Activated CD4-positive, alpha-beta T cell treated with anti-CD3 and anti-CD28 coated beads, Interleukin-2, amount 50 U/mL, for 1 hour (primary cell): ENCODE measurements at places on chromosomes 3 and 15.

DNA sequence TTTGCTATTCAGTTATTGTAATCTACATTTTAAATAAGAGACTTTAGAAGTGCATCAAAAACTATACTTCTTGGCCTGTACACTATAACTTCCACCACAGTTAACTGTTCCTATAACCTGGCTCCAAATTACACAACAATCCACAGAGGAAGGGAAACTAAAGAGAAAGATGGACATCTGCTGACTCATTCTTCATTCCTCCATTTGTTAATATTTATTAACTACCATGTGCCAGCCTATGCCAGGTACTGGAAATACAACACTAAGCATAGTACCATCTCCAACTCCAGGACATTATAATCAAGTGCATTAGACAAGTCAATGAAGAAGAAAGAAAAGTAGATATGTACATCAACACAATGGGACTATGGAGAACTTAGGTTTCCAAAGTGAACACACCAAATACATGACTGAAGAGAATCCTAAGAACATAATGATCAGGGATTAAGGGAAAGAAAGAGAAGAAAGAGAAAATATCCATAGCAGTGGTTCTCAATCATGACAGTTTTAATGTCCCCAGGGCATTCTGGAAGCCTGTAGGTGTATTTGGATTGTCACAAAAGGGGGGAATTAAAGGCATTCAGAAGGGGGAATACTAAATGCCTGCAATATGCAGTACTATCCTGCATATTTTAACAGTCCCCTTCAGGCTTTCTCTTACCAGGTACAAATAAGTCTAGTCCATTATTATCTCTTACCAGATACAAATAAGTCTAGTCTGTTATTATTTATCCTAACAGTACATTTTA is 8.9 kb downstream of the ICE2 start:
- no peak for DNase-seq

GRCh38 chr3:8507496-8507895 is 5.9 kb downstream of the LMCD1 start:
- no peak for DNase-seq

DNA sequence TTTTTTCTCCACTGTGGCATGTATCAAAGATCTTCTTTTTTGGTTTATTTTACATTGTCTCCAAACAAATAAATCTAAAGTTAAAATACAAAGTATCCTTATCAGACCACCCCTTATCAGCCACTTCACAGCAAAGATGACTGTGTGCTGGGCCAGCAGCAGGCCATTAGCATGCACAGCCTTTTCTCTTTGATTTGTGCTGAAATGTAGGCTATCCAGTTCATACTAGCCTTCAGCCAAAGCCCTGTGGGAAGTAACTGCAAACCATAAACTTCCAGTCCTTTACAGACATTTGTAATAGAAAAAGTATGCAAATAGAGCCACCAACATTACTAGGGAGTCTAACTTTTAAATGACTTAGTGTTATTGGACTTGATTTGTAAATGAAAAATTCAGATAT is 816.3 kb downstream of the FHIT start:
- DNase-seq, result no peak

GRCh38 chr3:114668099-114668498 is 374.3 kb downstream of the TIGIT start:
- DNase-seq, result no peak

- DNase-seq, result no peak
Measured at GRCh38 chr3:178491751-178492150, 44.5 kb upstream of the KCNMB2 start.

DNA sequence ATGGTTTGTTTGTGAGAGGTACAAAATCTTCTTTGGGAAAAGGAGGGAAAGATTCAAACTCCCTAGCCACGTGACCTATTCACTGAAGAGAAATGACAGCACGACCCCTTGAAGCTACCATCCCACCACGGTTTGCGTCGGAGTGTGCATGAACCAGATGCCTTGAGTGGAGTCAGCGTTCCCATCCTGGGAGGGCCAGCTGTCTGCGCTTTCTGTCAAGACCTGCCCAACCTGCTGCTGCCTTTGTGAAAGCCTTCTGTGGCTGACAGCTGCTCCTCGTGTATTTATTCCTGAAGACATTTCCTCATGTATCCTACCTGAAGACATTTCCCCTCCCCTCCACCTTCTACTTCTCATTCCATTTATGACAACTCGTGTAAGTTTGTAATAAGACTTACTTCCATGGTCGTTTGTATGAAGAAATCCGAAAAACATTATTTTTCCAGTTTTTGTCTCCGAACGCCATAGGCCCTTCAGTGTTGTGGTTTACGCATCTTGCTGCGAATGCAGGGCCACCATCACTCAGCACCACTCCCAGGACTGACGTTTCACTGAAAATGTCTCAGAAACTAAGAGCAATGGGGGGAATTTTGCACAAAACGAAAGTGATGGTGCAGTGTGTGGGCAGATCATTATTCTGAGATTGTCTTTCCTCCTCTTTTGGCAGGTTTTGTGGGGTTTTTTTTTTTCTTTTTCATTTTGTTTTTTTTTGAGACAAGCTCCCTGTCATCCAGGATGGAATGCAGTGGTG is 18.9 kb downstream of the EBLN2 start:
- DNase-seq, result no peak

- DNase-seq, result no peak
Measured at GRCh38 chr3:72246685-72247084, 461.7 kb upstream of the PROK2 start.

DNA sequence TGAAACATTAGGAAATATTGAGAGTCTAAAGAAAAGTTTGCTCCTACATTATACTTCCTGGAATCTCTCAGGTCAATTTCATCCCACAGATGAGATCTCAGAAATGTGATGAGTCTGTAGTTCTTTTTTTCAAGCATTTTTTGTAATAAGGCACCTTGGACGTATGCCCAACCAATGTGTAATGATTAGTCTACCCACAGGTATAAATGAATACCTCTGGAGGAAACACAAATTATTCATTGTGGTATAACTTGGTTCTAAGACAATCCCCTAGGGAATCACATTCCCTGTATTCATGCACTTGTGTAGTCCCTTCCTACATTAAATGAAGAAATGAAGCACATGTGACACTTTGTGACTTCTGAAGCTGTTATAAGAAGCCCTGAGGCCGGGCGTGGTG is 596.2 kb upstream of the UBE2E2 start:
- DNase-seq, result no peak

- no peak for DNase-seq
Measured at GRCh38 chr15:48730506-48730905, 80.4 kb downstream of the CEP152 start.

DNA sequence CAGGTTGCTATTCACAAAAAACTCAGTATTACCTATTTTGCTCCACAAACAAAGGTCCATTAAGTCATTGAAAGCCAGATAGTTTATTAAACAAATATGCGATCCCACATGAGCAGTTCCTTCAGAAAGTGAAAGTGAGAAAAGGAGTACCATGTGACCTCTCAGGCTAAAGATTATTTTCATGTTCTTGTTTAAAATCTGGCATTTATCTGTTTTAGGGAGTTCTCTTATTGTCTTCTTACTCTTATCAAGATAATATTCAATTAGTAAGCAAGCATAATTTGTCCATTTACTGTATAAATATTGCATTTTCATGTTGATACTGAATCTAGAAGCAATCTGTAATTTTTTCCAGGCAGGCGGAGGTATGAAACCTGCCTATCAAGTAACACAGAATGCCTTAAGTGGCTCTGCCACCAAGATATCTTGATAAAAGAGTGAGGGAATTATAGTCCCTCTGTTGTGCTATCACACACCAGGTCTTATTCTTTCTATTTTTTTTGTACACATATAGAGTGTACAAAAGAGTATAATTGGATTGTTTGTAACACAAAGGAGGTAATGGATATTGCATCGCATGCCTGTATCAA is 20.1 kb upstream of the PLSCR5 start:
- no peak for DNase-seq

DNA sequence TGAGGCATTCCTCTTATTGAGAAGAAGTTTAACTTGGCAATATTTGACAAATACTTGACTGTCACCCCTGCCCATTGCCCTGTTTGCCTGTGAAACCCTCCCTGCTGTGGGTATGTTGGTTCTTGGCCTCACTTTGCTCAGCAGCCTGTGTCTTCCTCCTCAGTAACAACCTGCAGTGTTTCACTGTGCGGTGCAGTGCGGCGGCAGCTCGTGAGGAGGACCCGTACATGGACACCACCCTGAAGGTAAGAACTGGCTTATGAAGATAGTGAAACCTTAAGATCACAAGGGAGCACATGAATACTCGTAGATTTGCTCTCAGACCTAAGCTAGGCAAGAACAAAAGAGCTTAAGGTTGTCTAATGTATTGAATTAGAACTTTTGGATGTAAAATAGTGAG is 21.0 kb downstream of the HPS3 start:
- no peak for DNase-seq

GRCh38 chr3:27451842-27452241 is 32.3 kb downstream of the SLC4A7 start:
- DNase-seq, result no peak

GRCh38 chr3:105345156-105345555 is 21.6 kb upstream of the ALCAM start:
- no peak for DNase-seq

DNA sequence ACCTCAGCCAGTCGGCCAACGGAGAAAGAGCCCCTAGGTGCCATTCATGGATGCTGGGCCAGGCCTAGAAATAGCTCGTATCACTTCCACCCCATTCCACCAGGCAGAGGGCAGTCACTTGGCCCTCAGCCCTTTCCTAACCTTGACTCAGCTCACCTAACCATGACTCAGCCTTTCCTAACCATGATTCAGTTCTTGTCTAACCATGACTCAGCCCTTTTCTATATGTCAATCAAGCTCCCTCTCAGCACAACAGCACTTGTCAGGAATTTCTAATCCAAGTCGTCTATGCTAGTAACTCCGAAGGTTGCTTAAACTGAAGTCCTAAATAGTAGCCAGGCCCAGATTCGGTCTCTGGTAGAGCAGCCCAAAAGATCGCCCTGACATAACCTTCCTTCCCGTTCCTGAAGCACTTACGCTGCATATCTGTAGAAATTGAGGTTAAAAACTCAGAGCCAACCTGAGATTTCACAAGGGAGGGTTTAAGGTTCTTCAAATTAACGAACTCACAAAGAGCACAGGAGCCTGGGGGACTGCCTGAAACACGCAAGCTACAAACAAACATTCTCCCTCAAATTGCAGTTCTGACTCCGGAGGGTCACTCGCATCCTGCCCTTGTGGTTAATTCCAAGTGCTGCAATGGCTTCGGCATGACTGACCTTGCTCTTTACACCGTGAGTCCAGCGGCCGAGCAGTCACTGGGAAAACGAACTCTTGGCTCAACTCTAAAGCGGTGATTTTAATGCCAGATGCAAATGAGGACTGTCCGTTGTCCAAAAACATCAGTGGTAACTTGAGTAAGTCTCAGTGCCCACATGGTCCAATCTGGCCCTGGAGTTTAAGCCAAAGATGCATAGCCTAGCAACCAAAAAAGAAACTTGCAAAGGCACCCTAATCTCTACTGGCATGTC is 99.9 kb downstream of the ADAMTS17 start:
- DNase-seq, result no peak

DNA sequence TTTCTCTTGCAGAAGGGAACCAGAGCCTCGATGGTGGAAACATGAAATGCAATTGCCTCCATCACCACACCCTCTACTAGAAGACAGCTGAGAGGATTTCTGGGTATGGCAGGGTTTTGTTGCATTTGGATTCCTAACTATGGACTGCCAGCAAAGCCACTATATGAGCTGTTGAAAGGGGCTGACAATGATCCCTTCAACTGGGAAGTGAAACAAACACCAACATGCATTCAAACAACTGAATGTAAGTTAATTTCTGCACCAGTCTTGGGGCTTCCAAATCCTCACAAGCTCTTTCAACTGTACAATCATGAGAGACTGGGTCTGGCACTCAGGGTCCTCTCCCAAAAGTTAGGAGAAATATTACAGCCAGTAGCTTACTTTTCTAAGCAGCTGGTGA is 116.7 kb upstream of the PLCL2 start:
- no peak for DNase-seq

GRCh38 chr15:72235298-72235697 is 4.3 kb upstream of the PKM start:
- no peak for DNase-seq

DNA sequence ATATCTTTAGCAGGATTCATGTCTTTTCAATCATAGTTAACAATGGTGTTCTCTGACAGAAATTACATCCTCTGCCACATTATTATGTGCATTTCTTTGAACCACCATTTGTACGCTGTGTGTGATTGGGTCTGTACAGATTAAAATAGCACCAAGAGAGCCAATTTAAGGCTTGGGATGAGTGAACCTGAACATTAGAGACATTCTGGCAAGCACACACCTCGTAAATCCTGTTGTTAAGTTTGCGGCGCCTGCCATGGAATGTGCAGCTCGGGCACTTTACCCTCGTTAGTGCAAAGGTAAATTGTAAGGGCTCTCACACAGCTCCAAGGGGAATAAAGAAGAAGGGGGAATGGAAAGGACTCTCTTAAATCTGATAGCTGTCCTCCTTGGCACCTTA is 482.4 kb upstream of the DPPA4 start:
- no peak for DNase-seq

DNA sequence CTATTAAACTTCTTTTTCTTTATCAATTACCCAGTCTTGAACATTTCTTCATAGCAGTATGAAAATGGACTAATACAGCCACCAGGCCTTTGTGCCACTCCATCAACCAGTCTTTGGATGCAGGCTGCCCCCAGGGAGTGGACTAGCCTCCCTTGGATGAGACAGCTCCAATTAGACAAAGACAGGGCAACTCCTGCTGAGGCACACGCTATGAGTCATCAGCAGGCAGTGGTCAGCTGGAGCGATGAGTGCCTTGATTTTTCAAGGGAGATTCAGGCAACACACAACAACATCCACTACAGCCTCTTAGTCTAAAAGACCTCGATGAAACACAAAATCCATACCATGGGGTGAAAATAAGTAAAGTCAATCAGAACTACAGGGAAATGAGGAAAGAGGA is 160.1 kb downstream of the ARRDC4 start:
- no peak for DNase-seq

- DNase-seq, result no peak
Measured at GRCh38 chr3:79361748-79362378, 405.9 kb downstream of the ROBO1 start.

- no peak for DNase-seq
Measured at GRCh38 chr3:142787719-142788118, 63.9 kb downstream of the TRPC1 start.

- DNase-seq, result no peak
Measured at GRCh38 chr15:77457905-77458265, 37.2 kb downstream of the HMG20A start.

GRCh38 chr3:134334231-134334900 is 39.9 kb downstream of the AMOTL2 start:
- DNase-seq, result no peak

DNA sequence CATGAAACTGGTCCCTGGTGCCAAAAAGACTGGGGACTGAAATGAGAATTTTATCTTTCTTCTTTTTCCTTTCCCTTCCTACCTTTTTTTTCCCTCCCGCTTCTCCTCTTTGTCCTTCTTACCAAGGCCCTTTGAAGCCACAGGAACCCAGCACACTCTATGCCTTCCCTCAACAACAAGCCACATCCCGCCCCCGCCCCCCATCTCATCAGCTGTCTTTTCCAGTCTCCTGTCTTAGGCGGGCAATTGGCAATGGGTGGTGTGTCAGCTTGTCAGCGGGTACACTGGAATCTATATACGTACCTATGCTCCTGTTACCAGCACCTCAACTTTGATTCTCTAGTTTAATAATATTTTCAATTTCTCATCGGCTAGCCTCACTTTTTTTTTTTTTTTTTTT is 56.3 kb upstream of the CHD2 start:
- peak; percentile 23 for DNase-seq

- DNase-seq, result no peak
Measured at GRCh38 chr3:172260381-172260780, 187.9 kb downstream of the GHSR start.

- no peak for DNase-seq
Measured at GRCh38 chr15:46854564-46854963, 862.7 kb upstream of the SEMA6D start.
